Lung microvascular endothelial cell (primary cell): ENCODE measurements at places on chromosomes 13 and 19. TPM values are rescaled to one million over a fixed set of nuclear protein-coding genes. Genes with fewer than 3 reads are reported as not detected.

- DNase-seq: no peak
Measured at GRCh38 chr19:17965370-17966128, 1.4 kb upstream of the KCNN1 start.

GRCh38 chr13:30551189-30551588 lies 66.5 kb upstream of the USPL1 start:
- peak; percentile 48 for DNase-seq

CEACAM21 gene
- total RNA-seq: 6.8 and 10.7 TPM in 2 replicates

DNA sequence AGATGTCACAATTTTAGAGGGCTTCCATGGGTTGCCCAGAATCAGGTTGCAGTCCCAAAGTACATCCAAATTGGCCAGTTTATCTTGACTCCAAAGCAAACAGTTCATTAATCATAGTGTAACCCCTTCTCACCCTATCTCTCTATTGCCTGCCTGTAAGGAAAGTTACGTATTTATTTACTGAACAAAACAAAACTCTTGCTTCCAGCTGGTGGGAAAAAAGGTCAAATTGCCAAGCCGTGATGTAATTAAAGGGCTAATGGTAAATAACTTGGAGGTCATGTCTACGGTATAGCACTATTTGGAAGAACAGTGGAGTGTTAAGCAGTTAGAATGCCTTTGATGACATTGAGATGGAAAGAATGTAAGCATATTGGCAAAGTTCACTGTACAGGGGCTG lies 214.0 kb downstream of the DLEU7 start:
- DNase-seq: no peak

ZNF835 gene
- total RNA-seq: under 0.01 and 0.99 TPM in 2 replicates

GRCh38 chr13:111270765-111271698 lies 49.4 kb upstream of the TEX29 start:
- DNase-seq: no peak

HTR2A gene
- not detected in 2 replicates for total RNA-seq

DNA sequence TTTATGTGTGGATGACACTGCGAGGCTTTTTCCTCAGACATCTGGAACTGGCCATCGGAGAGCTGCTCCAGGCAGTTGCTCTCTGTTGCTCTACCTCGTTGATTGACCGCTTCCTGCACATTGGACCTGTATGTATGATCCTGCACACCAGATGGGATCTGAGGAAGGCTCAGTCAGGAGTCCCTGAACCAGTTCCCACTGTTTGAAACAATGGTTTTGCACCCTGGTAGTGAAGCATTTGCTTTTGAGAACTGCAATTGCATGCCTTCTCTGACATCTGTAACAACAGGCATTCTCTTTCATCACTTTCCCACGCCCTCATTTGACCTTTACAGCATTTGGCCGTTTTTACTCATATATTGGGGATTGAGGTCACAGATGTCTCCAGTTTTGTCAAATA lies 61.1 kb upstream of the NPAS1 start:
- DNase-seq: peak; percentile 91

DNA sequence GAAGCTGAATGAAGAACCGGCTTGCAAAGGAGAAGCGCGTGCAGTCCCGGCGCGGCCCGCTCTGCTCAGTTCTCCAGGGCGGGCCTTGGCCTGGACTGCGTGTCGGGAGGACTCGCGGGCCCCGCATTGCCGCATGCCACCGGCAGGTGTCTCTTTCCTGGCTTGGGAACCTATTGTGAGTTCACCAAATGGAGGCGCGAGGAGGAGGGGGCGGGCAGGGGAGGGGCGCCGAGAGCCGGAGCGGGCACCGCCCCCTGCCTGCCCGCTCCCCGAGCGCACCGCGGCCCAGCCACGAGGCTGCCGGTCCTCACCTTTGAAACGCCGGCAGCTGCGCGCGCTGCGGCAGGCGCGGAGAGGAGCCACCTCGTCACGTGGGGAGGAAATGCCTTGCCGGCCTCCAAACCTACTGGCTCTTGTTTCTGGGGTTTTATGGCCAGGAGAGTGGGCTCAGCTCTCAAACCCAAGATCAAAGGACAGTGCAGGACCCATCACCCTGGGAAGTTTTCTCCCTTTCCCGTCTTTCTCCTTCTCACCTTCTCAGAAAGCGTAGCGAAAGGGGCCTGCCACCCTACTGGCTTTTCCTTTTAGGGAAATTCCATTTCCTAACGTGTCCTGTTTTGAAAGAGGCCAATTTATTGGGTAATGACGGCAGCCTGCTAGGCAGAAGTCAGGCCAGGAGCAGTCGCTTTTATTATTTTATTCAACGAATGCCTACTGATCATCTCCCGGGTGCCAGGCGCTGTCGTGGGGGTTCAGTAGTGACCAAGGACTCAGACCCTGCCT lies 13.8 kb upstream of the UBE2L5 start:
- peak; percentile 90 for DNase-seq
